ENCODE measurements at places on chromosomes 6 and 20.

DNA sequence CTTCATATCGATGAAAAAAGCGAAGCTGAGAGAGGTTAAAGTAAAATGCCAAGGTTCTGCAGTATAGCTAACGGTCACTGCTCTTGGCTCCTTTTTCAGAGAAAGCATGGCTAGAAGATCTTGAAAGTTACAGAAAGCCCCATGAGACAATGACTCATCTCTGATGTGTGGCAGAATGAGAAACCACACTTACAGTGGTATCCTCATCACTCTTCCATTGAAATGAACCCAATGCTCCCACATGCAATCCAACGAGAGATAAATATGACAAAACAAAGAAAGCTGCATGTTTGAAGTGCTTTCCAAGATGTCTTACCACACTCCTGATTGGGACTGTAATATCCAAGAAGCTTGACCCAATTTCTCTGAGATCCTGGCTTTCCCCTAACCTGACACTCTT lies 694.9 kb downstream of the PRKN start:
- DNase-seq = no peak

GRCh38 chr6:145529582-145529981 lies 205.7 kb downstream of the EPM2A start:
- no peak for DNase-seq

DNA sequence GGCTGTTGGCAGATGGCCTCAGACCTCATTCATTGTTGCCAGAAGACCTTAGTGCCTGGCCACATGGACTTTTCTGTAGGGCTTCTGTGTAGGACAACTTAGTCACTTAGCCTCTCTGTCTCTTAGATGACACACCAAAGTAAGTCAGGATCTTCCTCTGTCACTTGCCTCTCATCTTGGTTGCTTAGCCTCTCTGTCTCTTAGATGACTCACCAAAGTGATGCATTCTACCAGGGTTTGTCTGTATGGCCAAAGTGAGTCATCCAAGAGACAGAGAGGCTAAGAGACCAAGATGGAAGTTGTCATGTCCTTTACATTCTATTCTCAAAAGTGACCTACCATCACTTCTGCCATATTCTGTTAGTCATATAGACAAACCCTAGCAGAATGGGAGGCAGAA lies 255.9 kb upstream of the DEFB112 start:
- DNase-seq = no peak

GRCh38 chr6:79450984-79451383 lies 86.2 kb downstream of the LCA5 start:
- no peak for DNase-seq

GRCh38 chr6:20991910-20992309 lies 457.7 kb downstream of the CDKAL1 start:
- no peak for DNase-seq

- DNase-seq = no peak
Measured at GRCh38 chr20:10190456-10190855, 28.2 kb upstream of the SNAP25 start.

- no peak for DNase-seq
Measured at GRCh38 chr20:56420028-56420427, 8.0 kb downstream of the CASS4 start.

DNA sequence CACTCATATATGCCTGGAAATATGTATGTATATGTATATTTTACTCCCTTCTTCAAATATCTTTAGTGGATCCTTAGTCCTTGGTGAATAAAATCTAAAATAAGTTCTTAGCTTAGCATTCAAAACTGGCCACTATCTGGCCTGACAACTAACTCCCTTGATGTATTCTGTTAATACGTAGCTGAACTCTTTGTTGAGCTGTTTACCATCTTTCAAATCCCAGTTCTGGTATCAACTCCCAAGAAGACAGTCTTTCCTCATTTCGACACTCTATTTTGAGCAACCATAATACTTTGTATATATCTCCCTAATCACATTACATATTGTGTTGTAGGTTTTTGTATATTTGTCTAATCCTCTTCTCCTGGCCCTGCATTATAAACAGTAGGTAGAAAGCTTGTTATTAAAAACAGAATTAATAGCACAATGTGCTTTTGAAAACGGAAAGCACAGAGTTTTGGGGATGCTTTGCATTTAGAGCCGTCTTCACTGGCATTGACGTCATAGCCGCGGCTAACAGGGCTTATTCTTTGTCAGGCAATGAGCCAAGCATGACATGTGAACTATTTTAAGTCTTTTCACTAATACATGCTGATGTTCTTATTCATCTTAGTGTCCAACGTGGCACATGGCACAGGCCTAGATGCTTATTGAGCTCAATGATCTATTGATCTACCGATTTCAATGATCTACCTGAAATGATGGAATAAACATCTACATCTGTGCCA lies 47.2 kb upstream of the CCN2 start:
- no peak for DNase-seq

GRCh38 chr6:56786256-56786655 lies 143.6 kb upstream of the DST start:
- no peak for DNase-seq

- no peak for DNase-seq
Measured at GRCh38 chr6:158752613-158753012, 66.6 kb downstream of the EZR start.

- DNase-seq = no peak
Measured at GRCh38 chr6:37033819-37034795, 28.7 kb downstream of the FGD2 start.

GRCh38 chr6:128963561-128963960 lies 80.6 kb downstream of the LAMA2 start:
- no peak for DNase-seq

- DNase-seq = no peak
Measured at GRCh38 chr6:50437901-50438300, 275.4 kb upstream of the TFAP2D start.

GRCh38 chr6:21780141-21780540 lies 186.6 kb downstream of the SOX4 start:
- no peak for DNase-seq

DNA sequence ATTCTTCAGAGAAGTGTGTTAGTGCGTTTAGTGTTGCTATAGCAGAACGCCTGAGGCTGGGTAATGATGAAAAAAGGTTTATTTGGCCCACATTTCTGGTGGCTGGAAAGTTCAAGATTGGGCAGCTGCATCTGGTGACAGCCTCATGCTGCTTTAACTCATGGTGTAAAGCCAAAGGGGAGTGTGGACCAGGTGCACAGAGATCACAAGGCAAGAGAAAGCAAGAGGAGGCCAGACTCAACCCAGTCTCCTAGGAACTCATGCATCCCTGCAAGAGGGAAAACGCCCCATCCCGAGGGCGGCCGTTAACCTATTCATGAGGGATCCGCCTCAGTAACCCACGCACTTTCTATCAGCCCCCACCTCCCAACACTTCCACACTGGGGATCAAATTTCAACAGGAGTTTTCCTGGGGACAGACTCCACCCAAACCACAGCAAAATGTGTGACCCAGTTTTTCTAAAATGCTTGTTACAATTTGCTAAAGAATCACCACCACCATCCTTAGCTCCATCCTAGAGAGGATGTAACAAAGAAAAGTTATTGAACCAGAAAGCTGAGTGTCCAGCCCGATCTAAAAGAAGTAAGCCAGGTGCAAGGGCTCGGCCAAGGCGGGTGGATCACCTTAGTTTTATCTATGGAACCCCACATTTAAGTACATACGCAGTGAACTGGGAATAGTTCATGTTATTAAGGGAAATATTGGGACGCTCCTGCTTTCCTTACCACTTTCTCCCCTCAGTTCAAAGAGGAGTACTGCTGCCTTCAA lies 164.8 kb downstream of the QKI start:
- no peak for DNase-seq

- peak; percentile 39 for DNase-seq
Measured at GRCh38 chr6:36335465-36336207, 1.1 kb downstream of the BNIP5 start.

- DNase-seq = no peak
Measured at GRCh38 chr20:32570401-32571190, 14.5 kb downstream of the NOL4L start.

DNA sequence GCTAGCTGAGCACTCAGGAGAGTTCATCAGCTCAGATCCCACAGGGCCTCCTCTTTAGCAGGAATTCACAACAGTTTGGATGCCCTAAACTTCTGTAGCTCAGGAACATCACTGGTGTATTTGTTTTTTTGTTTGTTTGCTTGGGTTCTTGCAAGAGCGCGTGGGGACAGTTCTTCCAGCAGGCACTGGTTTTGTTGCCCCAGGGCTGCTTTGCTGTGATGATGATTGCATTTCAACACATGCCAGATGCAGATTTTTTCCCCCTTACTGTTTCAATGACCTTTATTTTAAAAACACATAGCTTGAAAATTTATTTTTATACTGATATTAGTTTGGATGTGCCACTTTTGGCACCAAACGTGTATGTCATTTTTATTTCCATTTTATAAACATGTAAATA lies 77.1 kb downstream of the DHX35 start:
- no peak for DNase-seq

GRCh38 chr20:60125513-60125912 lies 167.3 kb downstream of the CDH26 start:
- DNase-seq = no peak

DNA sequence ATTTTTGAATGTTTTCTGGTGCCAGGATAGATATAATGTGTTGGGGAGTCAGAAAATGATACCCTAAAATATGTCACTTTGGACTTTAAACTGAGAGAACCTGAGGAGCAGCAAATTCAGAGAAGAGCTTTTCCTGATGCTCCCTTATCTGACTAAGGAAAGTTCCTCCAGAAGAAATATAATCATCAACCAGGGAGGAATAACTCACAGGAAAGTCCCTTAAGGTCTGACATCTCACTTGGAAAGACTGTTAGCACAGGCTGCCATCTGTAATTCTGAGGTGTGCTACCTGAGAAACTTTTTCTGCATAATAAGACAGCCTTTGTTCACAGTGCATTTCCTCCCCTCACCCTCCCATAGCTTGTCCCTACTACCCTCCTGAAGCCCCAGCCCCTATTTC lies 218.6 kb downstream of the SYNE1 start:
- no peak for DNase-seq

- DNase-seq = no peak
Measured at GRCh38 chr20:16694161-16694560, 35.7 kb upstream of the SNRPB2 start.

DNA sequence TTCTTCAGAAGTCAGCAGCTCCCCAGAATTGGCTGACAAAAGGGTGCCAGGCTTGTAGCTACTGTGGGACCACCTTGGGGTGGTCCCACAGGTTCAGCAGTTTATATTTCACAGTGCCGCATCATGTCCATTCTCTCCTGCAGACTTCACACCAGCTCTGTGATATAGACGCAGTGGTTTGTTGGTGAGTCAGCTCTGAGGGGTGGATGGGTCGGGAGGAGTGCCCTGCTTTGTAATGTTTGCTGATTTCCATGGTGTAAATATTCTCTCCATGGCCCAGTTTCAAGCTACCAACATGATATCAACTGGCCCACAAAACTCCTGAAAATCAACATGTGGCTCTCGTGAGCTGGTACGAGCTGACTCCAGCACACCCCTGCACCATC lies 78.2 kb downstream of the CDH22 start:
- no peak for DNase-seq

GRCh38 chr6:120584111-120584760 lies 750.0 kb downstream of the TBC1D32 start:
- DNase-seq = no peak

DNA sequence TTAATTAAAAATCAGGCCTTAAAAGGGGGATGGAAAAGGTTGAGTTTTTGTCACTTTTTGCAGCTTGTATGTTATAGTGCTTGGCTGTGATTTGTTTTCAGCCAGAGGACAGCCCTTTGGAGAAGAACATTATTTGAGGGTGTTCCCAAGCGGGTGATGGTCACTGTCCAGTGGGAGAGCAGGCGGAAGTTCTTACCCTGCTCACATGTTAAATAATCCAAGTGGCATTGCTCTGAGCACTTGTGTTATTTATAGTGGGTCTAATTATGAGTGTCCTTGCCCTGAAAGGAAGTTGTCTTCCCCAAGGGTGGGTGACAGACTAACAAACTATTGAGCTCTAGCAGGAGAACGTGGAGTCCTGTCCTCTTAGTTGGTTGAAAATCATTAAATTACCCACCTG lies 49.5 kb downstream of the DOK5 start:
- no peak for DNase-seq

- no peak for DNase-seq
Measured at GRCh38 chr6:89430201-89430962, 2.6 kb upstream of the ANKRD6 start.

- DNase-seq = no peak
Measured at GRCh38 chr6:50681213-50681824, 32.0 kb upstream of the TFAP2D start.

DNA sequence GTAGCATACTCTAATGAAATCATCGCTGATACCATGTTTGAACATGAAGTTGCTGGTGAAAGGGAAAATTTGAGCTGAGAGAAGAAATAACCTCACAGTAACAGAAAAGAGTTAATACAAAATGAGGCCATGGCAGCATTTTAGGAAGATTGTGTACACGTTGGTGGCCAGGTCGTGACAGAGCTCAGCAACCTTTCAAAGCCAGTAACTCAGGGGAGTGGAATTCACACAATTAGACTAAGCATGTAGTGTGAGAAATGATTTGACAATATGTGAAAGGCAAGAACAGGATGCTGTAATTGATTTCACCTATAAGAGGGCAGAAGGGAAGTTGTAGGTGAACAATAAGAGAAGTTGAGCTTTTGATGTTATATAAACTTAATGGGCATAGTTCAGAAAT lies 246.3 kb downstream of the OGFRL1 start:
- no peak for DNase-seq

DNA sequence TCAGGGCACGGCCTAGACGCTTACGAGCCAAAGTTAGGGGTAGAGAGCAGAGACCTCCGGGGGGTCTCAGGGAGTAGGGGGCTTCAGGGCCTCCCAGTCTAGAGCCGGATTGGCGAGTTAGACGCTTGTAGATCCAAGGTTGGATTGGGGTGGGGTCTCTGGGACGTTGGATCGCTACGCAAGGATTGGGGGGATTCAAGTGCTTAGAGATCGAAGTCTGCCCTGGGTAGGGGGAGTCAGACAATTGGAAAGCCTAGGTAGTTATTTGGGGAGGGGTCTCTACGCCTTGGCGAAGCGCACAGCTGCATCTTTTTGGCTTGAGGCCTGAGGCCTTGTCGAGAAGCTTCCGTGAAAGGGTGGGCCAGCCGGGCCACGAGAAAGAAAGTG lies 469 bp downstream of the STX16 start:
- DNase-seq = no peak

GRCh38 chr6:122871079-122871478 lies 82.0 kb downstream of the SMPDL3A start:
- no peak for DNase-seq

DNA sequence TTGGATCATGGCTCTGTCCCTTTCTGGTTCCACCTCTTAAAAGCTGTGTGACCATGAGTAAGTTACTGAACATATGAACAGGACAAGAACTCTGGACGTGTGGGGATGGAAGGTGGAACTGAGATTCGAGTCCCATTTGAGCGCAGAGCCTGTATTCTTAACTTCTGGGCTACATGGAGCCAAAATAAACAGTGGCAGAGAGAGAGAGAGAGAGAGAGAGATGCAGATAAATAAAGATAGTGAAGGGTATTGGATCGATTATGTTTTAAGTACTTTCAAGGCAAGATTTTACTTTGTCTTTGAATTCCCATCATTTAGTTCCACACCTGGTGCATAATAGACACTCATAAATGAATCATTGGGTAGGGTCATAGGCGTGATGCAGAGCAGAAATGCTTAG lies 39.7 kb downstream of the SLC35D3 start:
- DNase-seq = no peak

- no peak for DNase-seq
Measured at GRCh38 chr6:64672651-64673050, 1034.4 kb downstream of the EYS start.
